Activated CD4-positive, alpha-beta T cell treated with anti-CD3 and anti-CD28 coated beads for 1 hour (primary cell): ENCODE measurements at places on chromosomes 3 and 15.

DNA sequence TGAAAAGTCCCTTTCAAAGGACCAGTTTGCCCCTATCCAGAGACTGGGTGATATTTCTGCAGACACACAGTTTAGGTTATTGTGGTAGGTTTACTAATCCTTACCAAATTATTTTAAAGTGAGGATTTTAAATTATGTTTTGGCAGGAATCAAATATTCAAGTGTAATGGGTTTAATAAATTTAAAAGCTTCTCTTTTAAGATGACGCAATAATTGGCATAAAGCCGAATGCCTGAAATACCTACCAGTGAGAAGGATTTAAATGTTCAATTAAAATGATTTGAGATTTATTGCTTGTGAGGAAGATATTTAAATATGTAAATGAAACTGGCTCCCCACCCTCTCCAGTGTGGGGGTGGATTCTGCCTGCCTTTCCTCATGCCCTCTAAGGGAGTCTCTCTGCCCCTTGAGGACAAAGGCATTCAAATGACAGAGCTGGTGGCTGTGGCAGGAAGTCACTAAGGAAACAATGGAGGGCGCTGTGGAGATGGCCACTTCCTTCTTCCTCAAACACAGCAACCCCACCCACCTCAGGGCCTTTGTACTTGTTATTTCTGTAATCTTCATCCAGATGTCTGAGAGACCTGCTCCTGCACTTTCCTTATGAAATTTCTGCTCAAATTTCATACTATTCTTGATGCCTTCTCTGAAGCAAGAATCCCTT, 131.7 kb downstream of the TNIK start:
- no peak for DNase-seq

- DNase-seq = no peak
These were observed 336.2 kb upstream of the TPM1 start for GRCh38 chr15:62706317-62706716.

- DNase-seq = no peak
These were observed 65.6 kb upstream of the CTXND1 start for GRCh38 chr15:80317389-80318182.

DNA sequence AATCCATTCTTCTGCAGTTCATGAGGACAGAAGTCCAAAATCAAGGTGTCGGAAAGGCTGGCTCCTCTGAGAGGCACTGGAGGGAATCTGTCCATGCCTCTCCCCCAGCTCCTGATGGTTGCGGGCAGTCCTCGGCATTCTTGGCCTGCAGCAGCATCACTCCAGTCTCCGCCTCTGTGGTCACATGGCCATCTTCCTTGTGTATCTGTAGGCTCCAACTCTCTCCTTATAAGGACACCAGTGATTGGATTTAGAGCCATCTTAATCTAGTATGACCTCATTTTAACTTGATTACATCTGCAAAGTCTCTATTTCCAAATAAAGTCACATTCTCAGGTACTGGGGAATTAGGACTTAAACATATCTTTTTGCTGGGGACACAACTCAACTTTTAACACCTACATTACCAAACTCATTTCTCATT, 56.0 kb upstream of the FLNB start:
- no peak for DNase-seq

GRCh38 chr15:36039996-36040572, 494.1 kb upstream of the DPH6 start:
- no peak for DNase-seq
